ENCODE measurements at places on chromosomes 1 and 21.
A peak's percentile ranks its signal among the peaks of the same experiment; 100 is the strongest.

DNA sequence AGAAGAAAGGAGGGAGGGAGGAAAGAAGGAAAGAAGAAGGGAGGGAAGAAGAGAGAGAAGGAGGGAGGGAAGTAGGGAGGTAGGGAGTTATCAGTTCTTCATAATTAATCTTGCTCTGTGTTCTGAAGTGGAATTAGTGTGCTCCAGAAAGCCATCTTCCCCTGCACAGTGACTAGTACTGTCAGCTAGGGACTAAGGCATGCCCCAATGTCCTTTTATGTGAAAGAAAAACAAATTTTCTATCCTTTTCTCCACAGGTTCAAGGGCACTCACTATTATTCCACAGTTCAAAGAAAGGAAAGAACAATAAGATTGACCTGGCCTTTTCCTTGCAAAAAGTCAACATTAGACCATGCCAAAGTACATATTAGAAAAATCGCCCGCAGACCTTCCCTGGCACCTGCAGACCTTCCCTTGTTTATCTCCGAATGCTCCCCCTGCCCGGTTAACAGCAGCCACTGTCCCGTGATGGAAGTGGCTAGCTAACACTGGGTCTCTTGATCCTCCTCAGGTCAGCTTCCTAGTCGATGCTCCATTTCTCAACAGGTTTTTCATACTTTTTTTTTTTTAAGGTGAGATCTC is 107.2 kb upstream of the EDEM3 start:
- DNase-seq: no peak

GRCh38 chr1:229871078-229871676 is 195.9 kb upstream of the GALNT2 start:
- no peak for DNase-seq

- DNase-seq: no peak
Measured at GRCh38 chr1:90134175-90134955, 139.5 kb downstream of the ZNF326 start.

DNA sequence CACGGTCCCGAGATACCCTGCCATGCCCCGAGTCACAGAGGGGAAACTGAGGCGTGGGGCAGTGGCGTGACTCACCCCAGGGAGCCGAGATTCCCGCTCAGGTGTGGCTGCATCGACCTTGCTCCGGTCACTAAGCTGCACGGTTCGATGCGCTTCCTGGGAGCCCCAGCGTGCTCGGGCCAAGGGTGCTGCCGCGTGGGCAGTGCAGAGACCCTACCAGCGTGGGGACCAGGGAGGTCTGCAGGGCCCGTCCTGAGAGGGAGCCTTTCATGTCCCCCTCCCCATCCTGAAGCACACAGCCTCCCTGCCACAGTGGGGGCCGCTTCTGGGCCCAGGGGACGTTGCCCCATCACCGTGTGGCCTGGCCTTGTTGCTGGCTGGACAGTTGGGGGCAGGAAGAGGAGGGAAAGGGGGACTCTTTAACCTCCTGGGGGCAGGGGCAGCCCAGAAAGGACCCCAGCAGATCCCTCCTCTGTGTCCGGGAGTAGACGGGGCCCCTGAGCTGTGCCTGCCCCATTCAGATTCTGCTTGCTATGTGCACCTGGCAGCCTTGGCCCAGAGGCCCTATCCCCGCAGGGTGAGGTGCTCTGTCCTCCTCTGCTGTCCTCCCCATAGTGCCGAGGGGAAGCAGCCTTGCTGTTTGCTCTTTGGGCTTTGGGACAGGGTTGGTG is 52.3 kb downstream of the COL18A1 start:
- DNase-seq: no peak

DNA sequence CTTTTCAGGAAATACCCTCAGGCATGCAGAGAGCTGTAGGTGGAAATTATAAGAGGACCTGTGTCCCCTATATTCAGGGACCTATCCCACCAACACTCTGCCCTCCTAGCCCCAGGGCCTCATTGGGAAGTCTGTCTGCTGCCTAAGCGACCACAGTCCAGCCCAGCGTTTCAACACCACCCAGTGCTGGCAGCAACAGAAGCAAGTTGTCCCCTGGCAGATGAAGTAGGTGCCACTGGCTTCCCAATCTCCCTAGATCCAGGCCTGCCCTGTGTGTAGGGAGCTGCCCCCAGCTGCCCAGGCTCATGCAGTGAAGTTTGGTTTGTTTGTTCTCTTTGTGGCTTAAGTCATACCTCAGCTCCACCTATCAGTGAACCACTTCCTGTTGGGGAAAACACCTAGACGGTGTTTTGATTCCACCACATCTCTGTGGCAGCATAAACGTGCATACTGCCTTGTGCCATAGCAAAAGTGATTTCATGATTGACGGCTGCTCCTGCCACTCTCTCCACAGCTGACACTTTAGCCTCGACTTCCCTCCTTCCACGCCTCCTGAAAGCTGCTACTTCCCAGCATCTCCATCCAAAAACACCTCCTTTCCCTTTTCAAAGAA is 8.1 kb upstream of the LEFTY1 start:
- DNase-seq: peak; percentile 92

DNA sequence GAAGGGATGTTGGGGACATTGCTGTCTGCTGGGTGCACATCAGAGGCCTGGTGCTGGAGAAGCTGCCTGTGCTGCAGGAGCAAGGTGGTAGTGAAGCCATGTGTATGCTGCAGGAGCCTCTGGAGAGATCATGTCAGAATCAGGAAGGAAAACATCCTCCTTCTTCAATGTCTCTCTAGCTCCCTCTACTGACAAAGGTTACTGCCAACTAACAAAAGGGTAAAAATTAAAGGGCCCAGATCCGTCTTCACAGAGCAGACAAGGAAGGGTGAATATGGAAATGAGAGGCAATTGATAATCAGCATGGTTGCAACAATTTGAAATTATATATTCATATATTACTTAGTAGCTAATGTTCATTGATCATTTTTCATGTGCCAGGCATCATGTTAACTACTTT is 32.2 kb downstream of the FAM177B start:
- peak; percentile 11 for DNase-seq

GRCh38 chr1:39668894-39669293 is 3.0 kb downstream of the NT5C1A start:
- DNase-seq: no peak

- DNase-seq: no peak
Measured at GRCh38 chr1:18175051-18175450, 67.5 kb downstream of the IGSF21 start.

DNA sequence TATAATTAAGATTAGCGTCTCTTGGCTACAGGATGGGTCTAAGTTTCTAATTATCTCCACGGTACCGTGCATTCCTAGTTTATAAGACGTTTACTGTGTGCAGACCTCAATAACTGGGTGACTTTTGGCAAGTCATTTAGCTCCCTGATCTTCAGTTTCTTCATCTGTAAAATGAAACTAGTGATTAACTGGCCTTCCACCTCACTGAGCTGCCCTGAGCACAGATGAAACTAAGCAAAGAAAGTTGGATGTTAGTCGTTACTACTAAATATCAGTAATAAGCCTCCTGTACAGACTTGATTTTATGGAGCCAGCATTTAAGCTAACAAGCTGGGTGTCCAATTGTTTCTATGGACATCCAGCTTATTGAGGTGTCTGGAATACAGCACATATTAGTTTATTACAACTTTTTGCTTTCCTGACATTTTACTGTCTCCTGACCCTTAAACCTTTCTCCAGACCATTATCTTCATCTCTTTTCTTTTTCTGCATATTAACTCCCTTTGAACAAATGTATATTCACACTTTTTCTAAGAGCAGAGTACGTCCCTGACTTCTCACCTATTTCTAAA is 1.1 kb downstream of the CR2 start:
- DNase-seq: no peak

- DNase-seq: peak; percentile 3
Measured at GRCh38 chr1:81800695-81801650, at the start of gene ADGRL2. ADGRL2 (plus strand) TSS chr1:81800934; CDS start chr1:81836985, 36,051 bp downstream.

DNA sequence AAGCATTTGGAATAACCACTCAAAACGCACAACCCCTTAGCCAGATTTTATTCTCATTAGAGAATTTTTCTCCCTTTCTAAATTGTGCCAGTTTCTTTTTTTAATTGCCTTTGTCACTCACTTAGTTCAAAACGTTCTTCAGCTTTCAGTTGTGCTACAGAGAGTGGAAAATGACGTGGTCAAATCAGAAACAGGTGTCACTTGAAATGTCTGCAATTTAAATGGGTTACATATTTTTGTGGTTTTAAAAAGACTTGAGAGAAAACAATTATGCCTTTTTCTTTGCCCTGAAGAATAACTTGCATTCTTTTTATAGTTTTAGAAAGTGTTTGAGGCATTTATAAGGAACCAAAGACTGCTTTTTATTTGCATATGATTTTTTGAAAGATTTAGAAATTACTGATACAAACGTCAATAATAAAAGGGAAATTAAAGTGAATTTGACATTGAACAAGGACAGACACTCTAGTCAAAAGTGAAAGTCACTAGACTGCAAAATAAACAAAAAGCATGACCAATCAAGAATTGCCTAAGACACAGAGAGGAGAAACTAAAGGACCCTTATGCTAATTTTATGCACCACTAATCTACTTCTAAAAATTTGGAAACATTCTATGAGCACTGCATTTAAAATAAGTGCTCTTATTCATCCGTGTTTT is 191.0 kb downstream of the TPR start:
- peak; percentile 19 for DNase-seq

DNA sequence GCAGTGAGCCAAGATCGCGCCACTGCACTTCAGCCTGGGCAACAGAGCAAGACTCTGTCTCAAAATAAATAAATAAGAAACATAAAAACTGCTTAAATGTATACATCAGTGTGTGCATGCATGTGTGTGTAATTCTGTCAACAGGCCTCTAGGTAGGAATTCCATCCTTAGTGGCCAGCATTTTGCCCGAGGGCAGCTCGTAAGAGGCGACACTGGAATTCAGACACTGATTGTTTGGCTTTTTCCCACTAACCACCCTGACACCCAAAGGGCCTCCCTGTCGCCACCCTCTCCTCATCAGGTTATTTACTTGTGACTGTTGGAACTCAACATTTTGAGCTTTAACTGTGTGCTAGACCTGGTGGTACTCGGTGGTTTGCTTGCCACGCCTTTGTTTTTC is 64.0 kb upstream of the KIF1B start:
- no peak for DNase-seq

- DNase-seq: no peak
Measured at GRCh38 chr1:180912801-180913565, at the start of gene KIAA1614. KIAA1614 (plus strand) TSS chr1:180912897; CDS start chr1:180913244, 347 bp downstream.

GRCh38 chr1:173869021-173869359 is 810 bp downstream of the ZBTB37 start:
- DNase-seq: no peak

GRCh38 chr1:213678753-213679152 is 309.0 kb upstream of the PROX1 start:
- no peak for DNase-seq

GRCh38 chr1:38194472-38194871 is 147.9 kb upstream of the POU3F1 start:
- no peak for DNase-seq

DNA sequence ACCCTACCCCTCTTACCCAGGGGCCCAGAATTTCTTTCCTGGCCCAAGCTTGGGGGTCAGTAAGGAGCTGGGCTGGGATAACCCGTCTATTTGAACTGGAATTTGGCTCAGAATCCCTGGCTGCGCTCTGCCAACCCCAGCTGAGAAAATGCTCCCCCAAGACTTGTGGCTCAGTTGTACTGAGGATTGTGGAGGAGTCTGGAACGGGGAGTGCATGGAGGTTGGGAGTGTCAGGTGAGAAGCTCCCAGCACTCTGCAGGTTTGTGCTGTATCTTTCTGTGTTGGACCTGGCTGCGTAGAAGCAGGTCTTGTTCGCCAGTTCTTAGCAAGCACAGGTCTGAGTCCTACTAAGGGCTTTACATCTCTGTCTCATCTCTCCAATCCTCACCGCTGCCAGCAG is 1.6 kb downstream of the TCEA3 start:
- no peak for DNase-seq

DNA sequence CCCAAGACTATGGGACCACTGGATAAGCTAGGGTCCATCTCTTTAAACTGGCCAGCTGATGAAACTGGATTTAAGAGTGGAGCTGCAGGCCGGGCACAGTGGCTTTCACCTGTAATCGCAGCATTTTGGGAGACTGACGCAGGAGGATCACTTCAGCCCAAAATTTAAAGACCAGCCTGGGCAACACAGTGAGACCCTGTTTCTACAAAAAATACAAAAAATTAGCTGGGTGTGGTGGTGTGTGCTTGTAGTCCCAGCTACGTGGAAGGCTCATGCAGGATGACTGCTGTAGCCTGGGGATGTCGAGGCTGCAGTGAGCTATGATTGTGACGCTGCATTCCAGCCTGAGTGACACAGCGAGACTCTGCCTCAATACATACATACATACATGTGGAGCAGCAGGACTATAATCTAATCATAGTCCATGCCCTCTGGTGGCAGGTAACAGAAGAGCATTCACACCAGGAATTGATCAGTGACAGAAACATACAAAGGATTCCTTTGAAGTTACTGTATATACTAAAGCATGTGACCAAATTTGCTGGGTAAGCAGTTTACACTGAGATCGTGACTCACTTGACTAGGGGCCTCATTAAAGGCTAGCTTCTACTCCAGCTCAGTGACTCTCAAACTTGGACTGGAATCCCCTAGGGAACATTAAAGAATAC is 101.5 kb upstream of the SLFNL1 start:
- DNase-seq: peak; percentile 30

DNA sequence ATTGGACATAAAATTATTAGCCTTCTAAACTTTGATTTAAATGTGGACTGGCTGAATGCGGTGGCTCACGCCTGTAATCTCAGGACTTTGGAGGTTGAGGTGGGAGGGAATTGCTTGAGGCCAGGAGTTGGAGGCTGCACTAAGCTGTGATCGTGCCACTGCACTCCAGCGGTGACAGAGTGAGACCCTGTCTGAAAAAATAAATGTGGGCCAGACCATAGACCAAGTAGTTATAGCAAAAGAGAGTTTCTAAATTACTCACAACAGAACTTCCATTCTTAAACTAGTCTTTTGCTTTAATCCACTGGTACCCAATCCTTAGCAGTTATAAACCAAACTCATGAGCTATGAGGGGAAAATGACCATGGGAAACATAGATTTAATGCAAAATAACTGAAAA is 35.2 kb downstream of the RAP1A start:
- DNase-seq: peak; percentile 54

- no peak for DNase-seq
Measured at GRCh38 chr1:184028854-184029623, 8.5 kb downstream of the COLGALT2 start.

GRCh38 chr1:91689641-91690481 is 189.2 kb downstream of the CDC7 start:
- DNase-seq: no peak

Data from activated CD4-positive, alpha-beta T cell treated with anti-CD3 and anti-CD28 coated beads, Interleukin-2, Interleukin-4, amounts not matched to agents 100 ng/mL and 50 ng/mL, durations not matched to agents 16 hours and 8 hours (primary cell).